ENCODE measurements at places on chromosomes 1 and 21.

DNA sequence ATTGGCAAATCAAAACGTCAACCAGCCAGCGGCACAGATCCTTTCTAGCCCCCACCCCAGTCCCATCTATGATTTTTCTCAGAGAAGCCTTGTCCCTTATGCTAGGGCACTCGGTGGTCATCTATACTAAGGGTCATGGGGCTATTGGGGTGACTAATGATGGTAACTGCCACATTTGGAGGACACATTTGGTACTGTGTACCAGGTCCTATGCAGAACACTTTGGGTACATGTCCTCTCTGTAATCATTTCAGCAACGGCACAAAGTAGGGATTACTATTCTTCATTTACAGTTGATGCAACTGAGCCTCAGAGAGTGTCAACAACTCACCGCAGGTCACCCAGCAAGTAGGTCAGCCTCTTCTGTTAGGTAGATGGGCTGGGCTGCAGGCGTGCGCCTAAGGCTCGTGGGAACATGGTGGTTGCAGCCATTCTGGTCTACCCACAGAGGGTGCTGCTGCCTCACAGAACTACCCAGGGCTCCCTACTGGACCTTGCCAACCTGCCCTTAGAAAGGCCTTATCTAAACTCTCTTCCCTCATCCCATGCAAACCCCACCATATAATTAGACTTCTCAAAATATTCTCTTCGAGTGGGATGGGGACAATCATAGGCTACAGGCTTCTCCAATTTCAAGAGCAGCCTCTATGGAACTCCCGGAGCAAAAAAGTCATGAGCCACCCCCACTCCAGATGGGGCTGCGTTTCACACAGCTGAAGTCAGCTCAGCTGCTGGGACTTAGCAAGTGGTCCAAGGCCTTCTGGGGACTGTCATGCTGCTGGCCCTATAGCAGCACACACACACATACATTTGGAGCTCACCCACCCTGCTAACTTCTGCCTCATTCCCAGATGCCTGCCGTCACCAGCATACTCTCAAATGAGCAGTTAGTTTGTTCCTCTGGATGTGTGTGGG is 5.8 kb upstream of the SDHB start:
- DNase-seq, result no peak

- DNase-seq, result no peak
Measured at GRCh38 chr1:168640836-168641235, 64.4 kb downstream of the XCL1 start.

GRCh38 chr1:162389971-162390370 is 8.4 kb downstream of the C1orf226 start:
- DNase-seq, result no peak

- DNase-seq, result no peak
Measured at GRCh38 chr1:240136402-240136801, 44.7 kb downstream of the FMN2 start.

DNA sequence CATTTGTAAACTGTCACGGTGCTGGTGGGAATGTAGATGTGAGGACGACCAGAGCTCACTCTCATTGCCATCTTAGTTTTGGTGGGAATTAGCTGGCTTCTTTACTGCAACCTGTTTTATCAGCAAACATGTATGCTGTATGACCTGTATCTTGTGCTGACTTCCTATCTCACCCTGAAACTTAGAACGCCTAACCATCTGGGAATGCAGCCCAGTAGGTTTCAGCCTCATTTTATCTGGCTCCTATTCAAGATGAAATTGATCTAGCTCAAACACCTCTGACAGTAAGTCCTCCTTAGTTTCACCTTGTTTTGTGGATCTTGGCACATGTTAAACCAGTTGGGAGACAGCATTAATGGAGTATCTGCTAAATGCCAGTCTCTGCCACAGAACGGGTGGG is 174.6 kb downstream of the HLX start:
- DNase-seq, result no peak

- DNase-seq, result no peak
Measured at GRCh38 chr1:227945891-227946623, 1.7 kb downstream of the WNT9A start.

- DNase-seq, result no peak
Measured at GRCh38 chr1:226741009-226741408, 1.9 kb upstream of the ITPKB start.

DNA sequence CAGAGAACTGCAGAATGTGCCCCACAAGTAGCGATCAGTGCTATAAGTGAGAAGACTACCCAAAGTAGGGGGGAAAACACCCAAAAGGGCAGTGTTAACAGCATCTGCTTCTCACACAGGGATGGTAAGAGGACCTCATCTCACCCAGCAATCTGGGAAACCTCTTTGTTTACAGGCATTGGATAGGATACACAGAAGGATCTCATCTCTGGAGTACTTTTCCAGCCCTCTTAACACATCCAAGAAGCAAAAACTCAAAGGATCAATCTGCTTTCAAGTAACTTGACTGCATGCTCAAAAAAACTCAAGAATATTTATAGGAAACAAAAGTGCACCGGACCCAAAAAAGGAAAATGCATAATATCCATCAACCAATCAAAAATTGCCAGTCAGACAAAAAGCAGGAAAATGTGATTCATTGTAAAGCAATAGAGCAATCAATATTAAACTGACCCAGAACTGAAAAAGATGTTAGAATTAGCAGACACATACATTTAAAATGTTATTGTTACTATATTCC is 311.0 kb upstream of the CXADR start:
- DNase-seq, result no peak

DNA sequence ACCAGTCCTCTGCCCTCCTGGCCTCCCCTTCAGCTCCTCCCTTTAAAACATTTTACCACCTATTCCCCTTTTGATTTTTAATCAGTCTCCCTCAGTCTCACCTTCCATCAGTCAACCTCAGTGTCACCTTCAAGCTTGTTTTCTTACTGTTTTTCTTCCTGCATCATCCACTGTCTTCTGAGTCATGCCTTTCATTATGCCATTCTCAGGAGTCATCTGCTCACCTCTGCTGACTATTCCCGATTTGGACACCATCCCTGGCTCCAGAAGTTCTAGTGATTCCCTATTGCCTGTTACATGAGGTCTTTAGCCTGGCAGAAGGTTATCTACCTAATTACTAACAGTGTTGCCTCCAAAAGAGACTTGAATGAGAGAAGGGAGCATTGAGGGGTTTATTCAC is 23.9 kb downstream of the NFASC start:
- no peak for DNase-seq

GRCh38 chr1:65208563-65208973 is 60.6 kb downstream of the AK4 start:
- DNase-seq, result no peak

- DNase-seq, result no peak
Measured at GRCh38 chr1:197485790-197486189, 217.7 kb downstream of the CRB1 start.

GRCh38 chr1:218665221-218665620 is 320.1 kb downstream of the TGFB2 start:
- DNase-seq, result no peak

GRCh38 chr21:26365849-26366248 is 195.3 kb upstream of the APP start:
- DNase-seq, result no peak

GRCh38 chr1:181116819-181117390 is 28.4 kb downstream of the IER5 start:
- no peak for DNase-seq

DNA sequence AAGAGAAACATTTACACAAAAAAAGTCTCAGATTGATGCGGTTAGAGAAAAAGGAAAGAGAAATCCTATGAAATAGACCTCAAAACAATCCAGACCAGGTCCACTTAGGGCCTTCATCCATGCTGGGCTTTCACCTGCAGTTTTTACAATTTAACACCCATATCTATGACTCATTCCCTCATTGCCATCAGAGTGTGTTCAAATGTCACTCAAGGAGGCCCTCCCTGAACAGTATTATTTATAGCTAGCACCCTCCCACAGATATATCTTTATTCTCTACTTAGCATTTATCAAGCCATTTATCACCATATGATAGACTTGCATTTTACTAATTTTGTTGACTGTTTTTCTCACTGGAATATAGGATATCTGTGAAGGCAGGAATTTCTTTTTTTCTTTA is 824 bp upstream of the KRTAP21-3 start:
- DNase-seq, result no peak

DNA sequence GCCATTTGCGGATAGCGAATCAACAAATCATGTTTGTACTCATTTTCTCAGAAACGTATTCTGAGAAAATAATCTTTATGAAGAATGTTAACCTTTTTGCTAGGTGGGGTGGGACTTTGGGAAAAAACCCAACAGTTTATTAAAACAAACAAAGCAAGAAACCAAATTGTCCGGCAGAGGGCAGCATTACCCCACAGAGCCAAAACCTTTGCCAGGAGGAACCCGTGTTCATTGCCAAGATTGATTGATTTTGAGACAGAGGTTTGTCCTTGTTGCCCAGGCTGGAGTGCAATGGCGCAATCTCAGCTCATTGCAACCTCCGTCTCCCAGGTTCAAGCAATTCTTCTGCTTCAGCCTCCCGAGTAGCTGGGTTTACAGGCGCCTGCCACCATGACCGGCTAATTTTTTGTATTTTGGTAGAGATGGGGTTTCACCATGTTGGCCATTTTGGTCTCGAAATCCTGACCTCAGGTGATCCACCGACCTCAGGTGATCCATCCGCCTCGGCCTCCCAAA is 70.8 kb upstream of the RHOU start:
- peak; percentile 64 for DNase-seq

Data from activated T-helper 1 cell treated with anti-CD3 and anti-CD28 coated beads, Interleukin-2, amount 50 U/mL, for 16 hours (primary cell).